ENCODE measurements at places on chromosomes 1 and 21.

DNA sequence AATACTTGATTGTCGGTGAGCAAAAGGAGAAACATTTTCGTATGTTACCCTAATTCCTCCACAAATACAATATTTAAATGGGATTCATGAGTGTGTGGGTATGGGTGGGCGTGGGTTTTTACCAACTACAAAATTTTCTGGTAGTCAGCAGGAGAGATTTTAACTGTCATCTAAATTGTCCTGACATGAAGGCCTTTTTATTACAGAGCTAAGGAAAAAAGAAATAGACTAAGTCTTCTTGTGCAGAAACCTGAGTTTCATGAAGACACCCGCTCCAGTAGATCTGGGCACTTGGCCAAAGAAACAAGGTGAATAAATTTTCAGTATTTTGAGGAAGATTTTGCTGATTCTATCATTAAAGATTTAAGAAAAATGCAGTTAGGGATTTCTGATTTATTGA is 752 bp downstream of the RGS18 start:
- DNase-seq, result no peak

GRCh38 chr1:160724465-160725242 is 13.0 kb upstream of the CD48 start:
- no peak for DNase-seq

GRCh38 chr1:220691053-220691684 is 1.0 kb downstream of the C1orf115 start:
- DNase-seq, result no peak

DNA sequence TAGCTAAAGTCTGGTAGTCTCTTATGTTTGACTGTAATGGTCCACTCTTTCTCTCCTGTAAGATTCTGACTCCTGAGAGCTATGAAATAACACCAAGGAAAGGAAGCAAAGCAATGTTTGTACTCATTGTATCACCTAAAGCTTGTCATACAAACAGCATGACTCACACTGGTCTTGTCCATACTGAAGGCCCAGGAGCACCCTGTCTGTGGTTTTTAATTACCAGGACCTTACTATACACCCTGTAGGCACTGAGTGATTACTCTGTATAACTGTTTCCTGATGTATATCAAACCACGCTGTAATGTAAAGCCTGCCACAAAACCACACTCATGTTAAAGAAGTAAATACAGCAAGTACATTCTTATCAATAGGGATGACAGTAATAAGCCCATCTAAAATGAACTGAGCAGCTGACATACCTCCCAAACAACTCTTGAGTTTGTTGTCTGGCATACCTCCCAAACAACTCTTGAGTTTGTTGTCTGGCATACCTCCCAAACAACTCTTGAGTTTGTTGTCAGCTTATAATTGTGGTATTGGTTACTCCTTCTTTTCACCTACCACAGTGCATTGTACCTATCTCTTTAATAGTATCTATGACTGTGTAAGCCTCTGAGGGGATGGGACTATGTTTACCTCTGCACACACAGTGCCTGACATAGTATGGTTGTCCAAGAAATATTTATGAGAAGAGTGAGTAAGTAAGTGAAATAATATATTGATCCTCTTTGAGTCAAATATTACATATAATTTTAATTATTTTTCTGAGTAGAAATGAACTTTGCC is 11.6 kb upstream of the TNFSF18 start:
- DNase-seq, result no peak

- no peak for DNase-seq
Observed at GRCh38 chr1:93489756-93490155, 41.8 kb downstream of the FNBP1L start.

Data from hindlimb muscle (tissue), 1 donor.